ENCODE measurements at places on chromosomes 11 and 22. TPM values are rescaled to one million over a fixed set of nuclear protein-coding genes. Genes with fewer than 3 reads are reported as not detected.
A peak's percentile ranks its signal among the peaks of the same experiment; 100 is the strongest.

The DRD2 gene
- 1.3 TPM for total RNA-seq

The DDIAS gene
- total RNA-seq = 11.2 TPM

The MPZL3 gene
- total RNA-seq = 10.7 TPM

The SLC22A12 gene
- not detected for total RNA-seq

The ANGPTL5 gene
- total RNA-seq = not detected

The OR8D1 gene
- total RNA-seq = not detected

The PKDREJ gene
- total RNA-seq = not detected

DNA sequence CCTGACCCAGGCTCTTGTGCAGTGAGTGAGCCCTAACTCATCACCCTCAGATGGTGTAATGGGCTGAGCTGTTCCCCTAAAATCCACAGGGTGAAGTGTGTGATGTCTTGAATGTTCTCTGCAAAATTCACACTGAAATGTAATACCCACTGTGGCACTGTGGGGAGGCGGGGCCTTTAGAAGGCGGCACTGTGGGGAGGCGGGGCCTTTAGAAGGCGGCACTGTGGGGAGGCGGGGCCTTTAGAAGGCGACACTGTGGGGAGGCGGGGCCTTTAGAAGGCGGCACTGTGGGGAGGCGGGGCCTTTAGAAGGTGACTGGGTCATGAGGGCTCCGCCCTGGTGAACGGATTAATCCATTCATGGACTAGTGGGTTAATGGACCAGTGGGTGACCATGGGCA lies 33.0 kb downstream of the CHID1 start:
- no peak for DNase-seq
- no peak overlapping the region for H3K27ac ChIP-seq
- peaks cover 4% of the 10 kb centered on the region for H3K4me1 ChIP-seq
- no peak overlapping the region for H3K4me3 ChIP-seq
- H3K27me3 ChIP-seq = peaks cover 3% of the 10 kb centered on the region

GRCh38 chr22:29328055-29328454 lies 12.6 kb upstream of the RASL10A start:
- H3K27ac ChIP-seq = no peak overlapping the region
- peaks cover 17% of the 10 kb centered on the region for H3K27me3 ChIP-seq
- no peak overlapping the region for H3K4me3 ChIP-seq
- no peak for DNase-seq
- H3K4me1 ChIP-seq = peaks cover 14% of the 10 kb centered on the region

DNA sequence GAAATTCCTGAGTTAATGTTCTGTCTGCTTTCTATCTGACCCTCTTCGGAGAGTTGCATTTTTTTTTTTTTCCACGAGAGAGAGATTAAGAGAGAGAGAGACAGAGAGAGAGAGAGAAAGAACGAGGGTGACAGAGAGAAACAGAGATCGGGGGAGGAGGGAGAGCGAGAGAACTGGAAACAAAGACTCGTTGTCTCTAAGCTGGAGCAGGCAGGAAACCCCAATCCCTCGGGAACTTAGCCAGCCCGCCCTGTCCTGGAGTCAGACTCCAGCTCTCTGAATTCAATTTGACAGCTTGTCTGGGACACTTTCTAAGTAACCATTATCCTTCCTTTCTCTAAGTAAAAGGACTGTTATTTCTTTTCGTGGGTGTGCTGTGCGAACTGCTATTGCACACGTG lies 76.9 kb downstream of the KCNJ1 start:
- peaks cover 25% of the 10 kb centered on the region for H3K27me3 ChIP-seq
- DNase-seq = no peak
- peaks cover 40% of the 10 kb centered on the region for H3K4me1 ChIP-seq
- peak overlapping the region; percentile 32 for H3K4me3 ChIP-seq

GRCh38 chr22:25623310-25623734 lies 58.8 kb downstream of the GRK3 start:
- peaks cover 4% of the 10 kb centered on the region for H3K27me3 ChIP-seq
- H3K4me3 ChIP-seq = no peak overlapping the region
- no peak for DNase-seq
- peaks cover 18% of the 10 kb centered on the region for H3K4me1 ChIP-seq
- no peak overlapping the region for H3K27ac ChIP-seq

DNA sequence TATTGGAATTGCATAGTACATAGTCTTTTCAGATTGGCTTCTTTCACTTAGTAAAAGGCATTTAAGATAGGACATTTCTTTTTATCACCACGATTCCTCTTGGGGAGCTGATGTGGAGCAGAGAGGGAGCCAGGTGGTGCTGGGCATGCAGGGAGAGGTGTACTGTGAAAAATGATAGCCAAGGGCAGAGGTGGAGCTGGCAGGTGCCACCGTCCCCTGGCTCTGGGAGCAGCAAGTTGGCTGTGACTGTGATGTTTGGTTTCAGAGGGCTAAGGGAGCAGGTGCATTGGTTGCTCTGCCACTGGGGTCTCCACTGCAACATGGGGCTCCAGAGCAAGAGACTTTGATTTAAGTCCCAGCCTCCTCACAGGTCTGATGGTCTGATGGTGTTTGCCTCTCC lies 16.5 kb downstream of the SGSM1 start:
- peaks cover 1% of the 10 kb centered on the region for H3K27me3 ChIP-seq
- no peaks in the 10 kb centered on the region for H3K4me1 ChIP-seq
- no peak overlapping the region for H3K4me3 ChIP-seq
- no peaks in the 10 kb centered on the region for H3K36me3 ChIP-seq

GRCh38 chr11:25838918-25839625 lies 492.9 kb upstream of the ANO3 start:
- no peak overlapping the region for H3K4me3 ChIP-seq
- no peak overlapping the region for H3K27ac ChIP-seq
- peaks cover 2% of the 10 kb centered on the region for H3K27me3 ChIP-seq
- H3K4me1 ChIP-seq = no peaks in the 10 kb centered on the region
- DNase-seq = no peak

- no peak for DNase-seq
- H3K27me3 ChIP-seq = peaks cover 1% of the 10 kb centered on the region
- peaks cover 18% of the 10 kb centered on the region for H3K4me1 ChIP-seq
- no peak overlapping the region for H3K4me3 ChIP-seq
- no peaks in the 10 kb centered on the region for H3K36me3 ChIP-seq
- no peak overlapping the region for H3K27ac ChIP-seq
These were observed 24.7 kb downstream of the TNRC6B start for GRCh38 chr22:40202225-40202944.

DNA sequence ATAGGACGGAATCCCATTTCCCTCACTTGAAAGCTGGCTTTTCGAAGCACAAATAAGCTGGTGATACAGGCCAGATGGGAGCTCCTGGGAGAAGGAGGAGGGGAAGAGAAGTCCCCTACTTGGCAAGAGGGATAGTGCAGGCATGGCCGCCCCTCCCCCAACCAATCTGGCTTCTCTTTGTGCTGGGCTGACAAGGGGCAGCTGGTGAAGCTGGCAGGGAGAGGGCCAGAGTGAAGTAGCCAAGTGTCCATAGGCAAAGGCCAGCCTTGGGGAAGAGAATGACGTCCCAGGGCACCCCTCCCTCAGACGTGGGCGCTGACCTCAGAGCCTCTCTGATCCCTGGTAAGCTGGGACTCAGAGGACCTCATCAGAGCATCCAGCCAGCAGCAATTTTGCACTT lies 78.7 kb upstream of the GRAMD1B start:
- H3K4me3 ChIP-seq = no peak overlapping the region
- peaks cover 2% of the 10 kb centered on the region for H3K4me1 ChIP-seq
- H3K27me3 ChIP-seq = no peaks in the 10 kb centered on the region
- no peak overlapping the region for H3K27ac ChIP-seq
- DNase-seq = no peak
- no peaks in the 10 kb centered on the region for H3K36me3 ChIP-seq

DNA sequence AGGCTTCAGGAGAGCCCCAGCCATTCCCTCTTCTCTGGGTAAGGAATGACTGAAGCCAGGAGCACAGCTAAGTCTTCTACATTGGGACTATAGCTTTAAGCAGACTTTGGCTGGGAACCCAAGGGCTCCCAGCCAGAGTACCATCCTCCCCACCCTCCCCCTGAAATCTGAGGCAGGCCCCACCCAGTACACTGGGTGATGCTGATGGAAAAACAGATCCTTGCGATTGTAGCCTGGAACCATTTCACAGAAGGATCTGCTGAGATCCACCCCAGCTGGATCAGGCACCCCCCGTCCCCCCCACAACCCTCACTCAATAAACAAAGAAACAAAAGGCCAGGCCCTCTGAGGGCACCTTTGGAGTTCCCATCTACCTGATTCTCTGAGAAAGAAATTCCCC lies 39.8 kb downstream of the IL18BP start:
- no peak for DNase-seq
- H3K36me3 ChIP-seq = peaks cover 18% of the 10 kb centered on the region
- no peaks in the 10 kb centered on the region for H3K27me3 ChIP-seq
- no peaks in the 10 kb centered on the region for H3K4me1 ChIP-seq
- H3K27ac ChIP-seq = no peak overlapping the region

DNA sequence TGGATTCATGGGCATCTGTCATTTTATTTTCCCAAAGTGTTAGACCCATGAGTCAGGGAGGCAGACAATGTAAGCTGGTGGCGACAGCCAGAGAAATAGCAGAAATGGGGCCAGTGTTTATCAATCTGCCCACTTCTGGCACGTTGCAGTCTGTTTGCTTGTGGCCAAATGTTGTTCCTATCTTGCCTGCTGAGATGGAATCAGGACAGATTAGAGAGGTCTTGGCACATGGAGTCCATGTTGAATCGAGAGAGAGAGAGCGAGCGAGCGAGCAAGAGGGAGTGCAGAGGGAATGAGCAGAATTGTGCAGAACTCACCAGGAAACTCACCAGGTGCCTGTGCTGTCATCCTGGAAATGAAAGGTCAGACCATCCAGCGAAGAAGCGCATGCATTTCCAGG lies 21.9 kb upstream of the PARVG start:
- H3K27ac ChIP-seq = no peak overlapping the region
- peak overlapping the region; percentile 25 for H3K4me3 ChIP-seq
- peaks cover 16% of the 10 kb centered on the region for H3K4me1 ChIP-seq
- peaks cover 19% of the 10 kb centered on the region for H3K36me3 ChIP-seq
- peaks cover 4% of the 10 kb centered on the region for H3K27me3 ChIP-seq
- DNase-seq = no peak

DNA sequence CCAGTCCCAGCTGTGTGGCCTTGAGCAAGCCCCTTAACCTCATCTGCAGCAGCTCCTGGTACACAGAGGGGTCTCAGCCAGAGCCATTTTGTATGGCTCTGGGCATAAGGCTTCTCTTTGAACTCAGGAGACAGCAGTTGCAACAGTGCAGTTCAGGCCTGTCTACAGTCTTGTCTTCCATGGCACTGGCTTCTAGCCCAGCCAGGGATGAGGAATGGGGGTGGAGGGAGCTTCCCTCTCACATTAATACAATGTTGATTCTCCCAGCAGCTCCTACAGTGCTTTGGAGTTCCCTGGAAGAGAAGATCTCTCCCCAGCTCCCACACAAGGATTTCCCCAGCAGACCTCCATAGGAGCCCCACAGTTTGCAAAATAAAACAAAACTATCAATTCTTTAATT lies 350.2 kb downstream of the BUD13 start:
- no peaks in the 10 kb centered on the region for H3K4me1 ChIP-seq
- H3K4me3 ChIP-seq = no peak overlapping the region
- no peak for DNase-seq

DNA sequence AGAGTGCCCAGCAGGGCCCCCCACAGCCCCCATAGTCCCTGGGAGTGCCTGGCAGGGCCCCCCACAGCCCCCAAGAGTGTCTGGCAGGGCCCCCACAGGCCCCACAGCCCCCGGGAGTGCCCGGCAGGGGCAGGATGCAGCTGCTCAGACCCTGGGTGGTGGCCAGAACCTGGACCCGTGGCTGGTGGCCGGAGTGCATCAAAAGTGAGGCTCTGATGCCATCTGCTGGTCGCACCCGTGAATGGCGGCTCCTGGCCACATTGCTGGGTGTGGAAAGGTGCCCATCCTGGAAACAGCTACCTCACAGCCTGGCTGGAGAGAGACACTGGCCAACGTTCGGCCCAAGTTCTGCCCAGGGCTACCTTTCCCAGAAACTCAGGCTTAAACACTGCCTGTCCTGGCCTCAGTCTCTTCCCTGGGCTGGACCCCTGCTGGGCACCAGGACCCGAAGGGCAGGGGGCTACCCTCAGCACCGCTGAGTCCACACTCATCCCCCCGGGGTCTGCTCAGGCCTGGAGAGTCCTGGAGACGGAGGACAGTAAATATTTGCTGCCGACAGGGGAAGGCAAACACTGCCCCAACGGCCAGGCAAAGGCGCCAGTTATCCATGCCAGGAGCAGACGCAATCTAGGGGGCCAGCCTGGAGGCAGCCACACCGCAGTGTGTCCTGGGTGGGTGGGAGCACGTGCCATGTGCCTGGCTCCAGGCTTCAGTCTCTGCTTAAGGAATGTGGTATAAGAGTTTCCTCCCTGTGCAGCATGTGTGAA lies 4.4 kb downstream of the INS start:
- H3K36me3 ChIP-seq = no peaks in the 10 kb centered on the region
- no peak overlapping the region for H3K4me3 ChIP-seq
- DNase-seq = peak; percentile 94
- peaks cover 4% of the 10 kb centered on the region for H3K27me3 ChIP-seq

DNA sequence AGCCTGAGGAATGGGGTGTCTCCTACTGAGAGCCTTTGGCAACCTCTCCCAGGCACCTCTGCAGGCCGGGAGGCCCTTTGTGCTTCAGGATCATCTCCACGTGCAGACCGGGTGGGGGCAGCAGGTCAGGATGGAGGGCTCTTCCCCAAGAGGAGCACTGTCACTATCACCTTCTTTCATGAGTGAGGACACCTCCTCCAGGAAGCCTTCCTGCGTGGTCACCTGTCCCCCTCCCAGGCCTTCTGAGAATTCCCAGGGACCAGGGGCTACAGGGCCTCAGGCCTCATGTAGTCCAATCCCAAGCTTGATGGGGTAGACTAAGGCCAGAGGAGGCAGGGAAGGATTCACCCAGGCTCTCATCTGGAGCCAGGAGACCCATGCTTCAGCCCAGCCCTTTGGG lies 57.6 kb downstream of the PDE2A start:
- no peak for DNase-seq
- H3K4me3 ChIP-seq = no peak overlapping the region
- H3K36me3 ChIP-seq = peaks cover 8% of the 10 kb centered on the region
- H3K27ac ChIP-seq = no peak overlapping the region
- peaks cover 31% of the 10 kb centered on the region for H3K4me1 ChIP-seq
- peaks cover 32% of the 10 kb centered on the region for H3K27me3 ChIP-seq

GRCh38 chr11:14058061-14058460 lies 95.5 kb downstream of the SPON1 start:
- no peaks in the 10 kb centered on the region for H3K27me3 ChIP-seq
- no peak overlapping the region for H3K4me3 ChIP-seq
- peak overlapping the region; percentile 96 for H3K27ac ChIP-seq
- DNase-seq = no peak
- H3K36me3 ChIP-seq = peaks cover 10% of the 10 kb centered on the region
- peaks cover 38% of the 10 kb centered on the region for H3K4me1 ChIP-seq

All from endothelial cell (in vitro differentiated cells).